ENCODE measurements at places on chromosomes 4 and X.

DNA sequence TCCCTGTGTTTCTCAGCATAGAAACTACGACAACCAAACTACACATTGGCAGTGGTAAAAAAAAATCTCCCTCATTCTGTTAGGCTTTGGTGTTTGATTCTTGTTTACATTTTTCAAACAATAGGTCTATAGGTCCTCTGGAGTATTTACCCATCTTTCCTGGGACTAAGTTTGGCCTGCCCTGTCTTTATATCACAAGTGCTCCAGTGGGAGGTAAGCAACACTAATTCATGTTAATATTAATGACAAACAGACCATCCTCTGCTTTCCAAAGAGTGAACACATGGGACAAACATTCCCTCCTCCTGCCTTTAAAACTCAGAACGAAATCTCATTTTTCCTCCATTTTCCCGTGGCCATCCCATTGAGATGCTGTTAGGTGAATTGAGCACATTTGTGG is 514.1 kb upstream of the INTU start:
- no peak for DNase-seq

DNA sequence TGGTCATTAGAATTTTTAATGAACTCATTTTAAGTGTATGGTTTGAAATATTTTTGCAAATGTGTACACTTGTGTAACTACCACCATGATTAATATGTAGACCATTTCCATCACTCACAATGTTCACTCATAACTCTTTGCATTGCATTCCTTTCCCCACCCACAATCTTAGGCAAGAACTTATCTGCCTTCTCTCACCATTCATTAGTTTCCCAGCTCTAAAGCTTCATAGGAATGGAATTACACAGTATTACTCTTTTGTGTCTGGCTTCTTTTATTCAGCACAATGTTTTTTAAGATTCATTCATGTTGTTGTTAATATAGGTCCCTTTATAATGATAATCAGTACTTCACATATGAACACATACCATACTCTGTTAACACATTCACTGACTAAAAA is 106.1 kb downstream of the ARAP2 start:
- DNase-seq: no peak

DNA sequence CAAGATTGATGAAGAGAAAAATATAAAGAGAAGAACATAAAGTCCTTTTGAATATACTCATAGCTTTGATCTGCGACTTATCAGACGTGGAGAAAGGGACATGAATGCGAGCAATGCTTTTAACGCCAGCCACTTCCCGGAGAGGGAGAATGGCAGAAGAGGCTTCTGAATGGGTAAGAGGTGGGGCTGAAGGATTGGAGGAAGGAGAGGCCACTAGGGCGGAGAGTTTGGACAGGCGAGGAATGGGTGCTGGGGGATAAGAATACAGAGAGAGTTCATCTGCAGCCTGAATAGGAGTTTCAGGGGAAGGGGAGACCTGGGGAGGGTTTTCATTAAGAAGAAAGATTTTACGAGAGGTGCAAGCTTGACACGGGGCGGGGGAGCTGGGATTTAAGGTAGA is 2534.9 kb downstream of the PCDH7 start:
- no peak for DNase-seq

- DNase-seq: no peak
Observed at GRCh38 chr4:79574741-79575451, 166.9 kb upstream of the GK2 start.

DNA sequence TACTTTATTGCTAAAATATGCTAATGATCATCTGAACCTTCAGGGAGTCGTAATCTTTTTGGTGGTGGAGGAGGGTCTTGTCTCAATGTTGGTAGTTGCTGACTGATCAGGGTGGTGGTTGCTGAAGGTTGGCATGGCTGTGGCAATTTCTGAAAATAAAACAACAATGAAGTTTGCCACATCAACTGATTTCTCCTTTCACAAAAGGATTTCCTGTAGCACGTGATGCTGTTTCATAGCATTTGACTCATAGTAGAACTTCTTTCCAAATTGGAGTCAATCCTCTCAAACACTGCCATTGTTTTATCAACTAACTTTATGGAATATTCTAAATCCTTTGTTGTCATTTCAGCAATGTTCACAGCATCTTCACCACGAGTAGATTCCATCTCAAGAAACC is 19.3 kb downstream of the DDIT4L start:
- no peak for DNase-seq

DNA sequence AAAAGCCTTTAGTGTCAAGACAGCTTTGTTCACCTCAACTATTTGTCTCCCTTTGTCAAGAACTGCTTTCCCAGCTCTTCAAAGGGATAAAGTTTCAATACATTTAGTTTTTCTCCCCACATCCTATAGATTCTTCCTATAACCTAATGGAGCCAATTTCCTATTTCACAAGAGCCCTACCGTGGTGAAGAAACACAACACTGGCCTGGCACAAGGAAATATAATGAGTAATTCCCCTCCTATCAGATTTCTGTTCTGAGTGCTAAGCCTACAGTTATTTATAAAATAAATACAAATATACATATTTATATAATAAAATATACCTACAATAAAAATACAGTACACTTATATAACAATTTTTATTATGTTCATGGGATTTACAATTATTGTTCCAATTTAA is 89.9 kb downstream of the SHISA3 start:
- no peak for DNase-seq

GRCh38 chr4:38500433-38500832 is 163.6 kb upstream of the KLF3 start:
- DNase-seq: no peak

DNA sequence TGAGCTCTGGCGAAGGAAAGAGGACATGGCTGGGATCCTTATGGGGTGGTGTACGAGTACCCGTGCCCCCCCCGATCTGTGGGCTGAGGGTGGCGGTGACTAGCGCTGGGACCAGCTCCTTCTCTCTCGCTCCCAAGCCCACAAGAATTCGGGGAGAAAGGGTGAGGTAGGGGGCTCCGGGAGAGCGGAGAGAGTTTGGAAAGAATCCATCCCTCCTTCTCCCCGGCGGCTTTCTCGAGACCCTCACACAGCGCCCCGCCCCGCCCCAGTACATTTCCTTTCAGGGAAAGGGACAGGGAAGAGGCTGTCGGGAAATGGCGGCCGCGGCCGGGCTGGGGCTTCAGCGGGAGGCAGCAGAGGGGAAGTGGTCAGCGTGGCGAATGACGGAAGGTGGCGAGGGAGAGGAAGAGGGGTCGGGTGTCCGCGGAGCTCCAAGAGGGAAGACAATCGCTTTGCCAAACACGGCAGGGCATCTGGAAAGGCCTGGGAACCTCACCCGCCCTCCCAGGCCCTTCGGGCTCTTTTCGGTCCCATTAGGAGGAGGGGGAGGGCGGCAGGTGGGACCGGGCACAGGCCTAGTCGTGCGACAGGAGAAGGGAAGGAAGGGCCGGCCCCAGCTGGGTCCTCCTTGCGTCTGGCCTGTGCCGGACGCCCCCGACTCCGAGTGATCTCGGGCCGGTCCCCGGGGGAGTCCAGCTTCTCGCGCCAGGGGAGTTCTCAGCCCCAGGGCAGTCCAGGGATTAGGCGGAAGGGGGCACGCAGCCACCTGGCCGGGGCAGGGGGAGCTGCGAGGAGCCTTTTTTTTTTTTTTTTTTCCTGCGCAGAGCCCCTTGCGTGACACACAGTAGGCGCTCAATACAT is 10.2 kb downstream of the HNRNPH2 start:
- peak; percentile 3 for DNase-seq

DNA sequence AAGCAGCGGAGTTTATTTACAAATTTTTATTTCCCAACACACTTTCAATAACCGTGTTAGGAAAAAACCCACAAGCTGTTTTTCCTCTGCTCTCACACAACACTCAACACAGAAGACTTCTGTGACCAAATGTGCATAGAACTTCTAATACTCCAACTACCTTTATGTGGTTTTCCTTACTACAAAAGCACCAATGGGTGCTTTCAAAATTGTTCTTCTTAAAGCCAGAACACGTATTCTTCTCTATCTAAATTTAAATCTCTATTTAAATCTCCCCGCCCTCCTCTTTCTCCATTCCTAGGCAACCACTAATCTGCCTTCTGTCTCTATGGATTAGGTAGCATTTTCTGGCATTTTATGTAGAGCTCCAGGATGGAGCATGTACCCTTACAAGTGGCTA is 90.0 kb downstream of the SHROOM2 start:
- DNase-seq: no peak

DNA sequence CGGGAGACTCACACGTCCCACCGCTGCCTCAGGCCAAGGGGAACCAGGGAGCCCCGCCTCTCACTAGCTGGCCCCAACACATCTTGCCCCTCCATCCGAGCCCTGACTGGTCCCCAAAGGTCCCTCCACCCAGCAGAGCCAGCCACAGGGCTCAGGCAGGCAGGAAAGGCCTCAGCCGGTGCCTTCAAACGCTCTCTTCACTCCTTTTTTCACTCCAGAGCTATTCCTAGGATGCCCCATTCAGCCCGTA is 1.5 kb upstream of the ARHGAP4 start:
- DNase-seq: no peak

- no peak for DNase-seq
Observed at GRCh38 chr4:79927931-79928330, 145.1 kb downstream of the ANTXR2 start.

DNA sequence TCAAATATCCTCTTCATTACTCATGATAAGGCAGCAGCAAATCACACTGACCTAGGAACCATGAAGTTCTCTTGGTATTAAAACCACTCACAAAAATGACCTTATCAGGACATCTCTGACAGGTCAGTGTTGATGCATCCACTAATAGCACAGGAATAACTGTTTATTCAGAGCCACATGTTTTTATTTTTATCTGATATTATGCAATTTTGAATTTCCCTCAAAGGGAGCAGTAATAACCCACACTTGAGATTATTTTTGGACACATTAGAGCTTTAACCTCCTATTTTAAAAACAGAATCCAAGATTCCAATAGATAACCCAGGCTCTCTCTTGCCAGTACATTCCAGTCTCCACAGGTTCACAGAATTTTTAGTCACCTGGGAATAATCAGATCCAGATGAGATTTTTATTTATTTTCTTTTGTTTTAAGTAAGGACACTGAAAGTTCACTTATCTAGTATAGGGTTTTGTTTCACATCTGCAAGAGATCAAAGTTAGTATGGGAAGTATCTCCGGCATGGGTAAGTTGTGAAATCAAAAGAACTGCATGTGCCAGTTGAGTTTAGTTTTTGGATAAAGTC is 36.3 kb upstream of the MYOZ2 start:
- DNase-seq: no peak

- no peak for DNase-seq
Observed at GRCh38 chr4:182185491-182185890, 57.7 kb upstream of the TENM3 start.

- DNase-seq: no peak
Observed at GRCh38 chrX:41302370-41302769, 31.6 kb upstream of the DDX3X start.

DNA sequence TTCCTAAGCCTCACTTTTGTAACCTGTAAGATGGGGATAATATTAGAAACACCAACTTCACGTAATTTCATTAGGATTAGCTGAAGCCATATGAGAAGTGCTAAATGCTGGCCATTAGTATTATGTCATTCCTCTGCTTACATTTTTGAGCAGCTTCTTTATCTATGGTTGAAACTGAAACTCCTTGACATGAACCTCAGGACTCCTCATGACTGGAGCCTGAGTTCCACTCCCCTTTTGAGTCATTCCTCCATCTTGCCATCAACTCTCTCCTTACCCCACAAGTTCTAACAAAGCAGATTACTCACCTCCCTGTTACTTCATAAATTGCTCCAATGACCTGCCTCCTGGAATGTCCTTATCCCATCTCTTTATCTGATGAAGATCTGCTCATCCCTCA is 123.2 kb upstream of the KCNIP4 start:
- DNase-seq: no peak

GRCh38 chr4:5120468-5120867 is 69.2 kb downstream of the STK32B start:
- DNase-seq: no peak

Measured in stimulated activated CD8-positive, alpha-beta memory T cell treated with anti-CD3 and anti-CD28 coated beads, Interleukin-12 subunit alpha, Interleukin-12 subunit beta, amount 100 ng/mL, for 4 hours (primary cell).